Neural progenitor cell (in vitro differentiated cells): ENCODE measurements at places on chromosomes 11 and 22.
A peak's percentile ranks its signal among the peaks of the same experiment; 100 is the strongest.

- H3K4me3 ChIP-seq, result no peak overlapping the region
- H3K36me3 ChIP-seq, result no peaks in the 10 kb centered on the region
- peaks cover 7% of the 10 kb centered on the region for H3K4me1 ChIP-seq
- H3K27me3 ChIP-seq, result no peaks in the 10 kb centered on the region
- H3K27ac ChIP-seq, result no peak overlapping the region
- DNase-seq, result no peak
These were observed 1001.1 kb downstream of the BRD1 start for GRCh38 chr22:48826546-48826945.

- no peak overlapping the region for H3K4me3 ChIP-seq
- H3K27me3 ChIP-seq, result no peaks in the 10 kb centered on the region
- no peaks in the 10 kb centered on the region for H3K36me3 ChIP-seq
These were observed 86.9 kb upstream of the WNT11 start for GRCh38 chr11:76293189-76293631.

DNA sequence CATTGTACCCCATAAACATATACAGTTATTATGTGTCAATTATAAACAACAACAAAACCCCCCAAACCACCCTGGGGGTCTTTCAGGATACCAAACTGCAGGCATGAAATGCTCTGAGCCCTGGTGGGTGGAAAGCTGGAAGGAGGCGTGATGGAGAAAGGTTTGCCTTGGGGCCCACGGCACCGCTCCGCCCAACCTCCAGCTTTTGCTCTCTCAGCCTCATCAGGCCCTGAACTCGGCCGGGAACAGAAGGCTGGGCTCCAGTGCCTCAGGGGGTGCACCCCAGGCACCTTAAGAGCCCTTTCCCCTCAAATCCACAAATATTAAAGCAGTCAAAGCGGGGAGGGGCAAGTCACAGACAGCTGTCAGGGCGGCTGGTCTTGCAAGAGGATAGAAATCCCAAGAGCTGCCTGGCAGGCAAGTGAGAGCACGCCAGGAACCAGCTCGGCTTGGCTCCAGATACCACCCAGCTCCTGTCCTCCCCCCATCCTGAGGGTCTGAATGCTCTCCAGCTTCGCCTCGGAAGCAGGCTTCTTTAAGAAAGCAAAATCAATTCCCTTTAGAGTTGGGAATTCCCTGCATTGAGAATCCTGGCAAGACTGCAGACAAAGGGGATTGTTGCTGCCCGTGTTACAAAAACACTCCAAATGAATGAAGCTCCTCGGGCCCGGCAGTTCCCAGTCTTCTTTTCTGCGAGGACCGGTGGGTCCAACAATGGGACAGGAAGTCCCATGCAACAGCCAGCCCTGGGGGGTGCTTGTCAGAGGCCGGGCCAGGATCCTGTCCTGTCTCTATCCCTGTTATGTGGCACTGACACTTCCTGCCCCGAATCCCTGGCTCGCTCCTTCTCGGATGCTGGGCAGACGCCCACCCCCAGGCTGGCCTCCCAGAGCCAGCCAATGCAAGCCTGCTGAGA, 80.8 kb downstream of the NAT10 start:
- peaks cover 30% of the 10 kb centered on the region for H3K4me1 ChIP-seq
- peak overlapping the region; percentile 11 for H3K4me3 ChIP-seq
- peak; percentile 75 for DNase-seq
- peaks cover 44% of the 10 kb centered on the region for H3K27me3 ChIP-seq

- H3K27me3 ChIP-seq, result no peaks in the 10 kb centered on the region
- no peaks in the 10 kb centered on the region for H3K36me3 ChIP-seq
- H3K4me3 ChIP-seq, result no peak overlapping the region
- peaks cover 18% of the 10 kb centered on the region for H3K4me1 ChIP-seq
- no peak overlapping the region for H3K27ac ChIP-seq
- DNase-seq, result no peak
These were observed 244.2 kb downstream of the ETS1 start for GRCh38 chr11:128343135-128343514.

- H3K36me3 ChIP-seq, result no peaks in the 10 kb centered on the region
- H3K27me3 ChIP-seq, result no peaks in the 10 kb centered on the region
- H3K4me3 ChIP-seq, result no peak overlapping the region
- H3K27ac ChIP-seq, result no peak overlapping the region
- no peaks in the 10 kb centered on the region for H3K4me1 ChIP-seq
These were observed 11.9 kb downstream of the UBE2L3 start for GRCh38 chr22:21579474-21579851.

- no peak overlapping the region for H3K4me3 ChIP-seq
- DNase-seq, result no peak
- H3K27ac ChIP-seq, result no peak overlapping the region
- H3K4me1 ChIP-seq, result peaks cover 3% of the 10 kb centered on the region
- no peaks in the 10 kb centered on the region for H3K27me3 ChIP-seq
These were observed 92.1 kb upstream of the NARS2 start for GRCh38 chr11:78666675-78667160.

- H3K4me3 ChIP-seq, result no peak overlapping the region
- DNase-seq, result no peak
- H3K27me3 ChIP-seq, result no peaks in the 10 kb centered on the region
These were observed 61.6 kb upstream of the PPARA start for GRCh38 chr22:46088541-46089311.

DNA sequence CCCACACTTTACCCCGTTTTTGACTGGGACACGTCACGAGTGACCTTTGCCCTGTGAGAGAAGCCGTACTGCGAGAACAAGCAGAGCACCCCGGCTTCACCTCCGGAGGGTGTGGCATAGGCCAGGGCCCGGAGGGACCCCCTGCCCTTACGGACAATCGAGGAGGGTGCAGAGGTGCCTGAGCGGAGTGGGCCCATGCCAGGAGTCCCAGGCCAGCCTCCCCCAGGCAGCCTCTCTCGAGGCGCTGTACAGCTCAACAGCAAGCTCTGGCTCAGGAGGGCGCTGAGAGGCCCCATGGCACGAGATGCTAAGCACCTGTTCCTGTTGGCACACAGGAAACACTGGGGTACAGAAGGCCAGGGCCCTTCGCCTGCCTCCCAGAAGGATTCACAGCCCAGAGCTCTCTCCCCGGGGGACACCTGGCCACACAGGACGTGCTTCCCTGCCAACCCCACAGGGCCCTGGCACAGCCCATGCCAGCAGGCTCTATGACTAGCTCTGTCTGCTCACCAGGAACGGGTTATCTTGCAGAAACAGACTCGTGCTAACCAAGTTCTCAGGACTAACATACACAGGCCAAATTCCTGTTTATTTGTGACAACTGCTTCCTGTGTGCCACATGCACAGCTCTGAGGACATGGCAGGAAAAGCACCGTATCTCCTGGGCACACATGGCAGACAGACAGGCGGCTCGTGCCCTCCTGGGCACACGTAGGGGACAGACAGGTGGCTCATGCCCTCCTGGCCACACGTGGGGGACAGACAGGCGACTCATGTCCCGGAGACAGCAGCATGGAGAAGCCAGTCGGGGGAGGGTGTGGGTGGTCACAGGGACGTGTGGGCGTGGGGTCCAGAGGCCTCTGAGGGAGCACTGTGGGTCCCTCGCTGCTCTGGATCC, 11.6 kb downstream of the TOLLIP start:
- DNase-seq, result no peak
- H3K4me1 ChIP-seq, result peaks cover 5% of the 10 kb centered on the region
- H3K27ac ChIP-seq, result no peak overlapping the region
- no peaks in the 10 kb centered on the region for H3K27me3 ChIP-seq

GRCh38 chr11:70186420-70186819, 16.7 kb upstream of the FADD start:
- no peaks in the 10 kb centered on the region for H3K4me1 ChIP-seq
- no peak for DNase-seq
- H3K4me3 ChIP-seq, result no peak overlapping the region
- H3K36me3 ChIP-seq, result no peaks in the 10 kb centered on the region

- DNase-seq, result no peak
- no peaks in the 10 kb centered on the region for H3K4me1 ChIP-seq
- H3K4me3 ChIP-seq, result no peak overlapping the region
- no peak overlapping the region for H3K27ac ChIP-seq
These were observed 32.1 kb downstream of the HSD17B12 start for GRCh38 chr11:43712676-43713075.

DNA sequence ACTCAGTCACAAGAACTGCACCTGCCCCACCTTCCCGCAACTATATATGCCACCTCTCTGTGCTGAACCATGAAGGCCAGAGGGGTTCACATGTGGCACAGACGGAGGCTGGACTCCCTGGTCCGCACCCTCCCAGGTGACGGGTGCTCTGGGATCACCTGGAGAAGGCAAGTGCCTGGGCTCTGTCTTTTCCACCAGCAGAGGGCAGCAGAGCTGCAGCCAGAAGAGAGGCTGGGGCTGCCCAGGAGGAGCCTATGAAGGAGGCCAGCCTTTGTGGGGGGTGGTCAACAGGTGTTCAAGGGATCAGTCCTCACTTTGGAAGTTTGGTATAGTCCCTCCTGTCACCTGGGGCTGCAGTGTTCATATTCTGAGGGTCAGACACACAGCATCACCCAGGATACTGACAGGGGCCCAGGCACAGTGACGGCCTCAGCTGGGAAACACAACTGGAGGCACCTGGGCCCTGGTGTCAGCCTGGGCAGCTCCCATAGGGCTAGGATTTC, 39.2 kb upstream of the IGLL5 start:
- peak; percentile 81 for DNase-seq
- H3K36me3 ChIP-seq, result no peaks in the 10 kb centered on the region
- no peaks in the 10 kb centered on the region for H3K4me1 ChIP-seq
- no peak overlapping the region for H3K4me3 ChIP-seq
- peaks cover 97% of the 10 kb centered on the region for H3K27me3 ChIP-seq

DNA sequence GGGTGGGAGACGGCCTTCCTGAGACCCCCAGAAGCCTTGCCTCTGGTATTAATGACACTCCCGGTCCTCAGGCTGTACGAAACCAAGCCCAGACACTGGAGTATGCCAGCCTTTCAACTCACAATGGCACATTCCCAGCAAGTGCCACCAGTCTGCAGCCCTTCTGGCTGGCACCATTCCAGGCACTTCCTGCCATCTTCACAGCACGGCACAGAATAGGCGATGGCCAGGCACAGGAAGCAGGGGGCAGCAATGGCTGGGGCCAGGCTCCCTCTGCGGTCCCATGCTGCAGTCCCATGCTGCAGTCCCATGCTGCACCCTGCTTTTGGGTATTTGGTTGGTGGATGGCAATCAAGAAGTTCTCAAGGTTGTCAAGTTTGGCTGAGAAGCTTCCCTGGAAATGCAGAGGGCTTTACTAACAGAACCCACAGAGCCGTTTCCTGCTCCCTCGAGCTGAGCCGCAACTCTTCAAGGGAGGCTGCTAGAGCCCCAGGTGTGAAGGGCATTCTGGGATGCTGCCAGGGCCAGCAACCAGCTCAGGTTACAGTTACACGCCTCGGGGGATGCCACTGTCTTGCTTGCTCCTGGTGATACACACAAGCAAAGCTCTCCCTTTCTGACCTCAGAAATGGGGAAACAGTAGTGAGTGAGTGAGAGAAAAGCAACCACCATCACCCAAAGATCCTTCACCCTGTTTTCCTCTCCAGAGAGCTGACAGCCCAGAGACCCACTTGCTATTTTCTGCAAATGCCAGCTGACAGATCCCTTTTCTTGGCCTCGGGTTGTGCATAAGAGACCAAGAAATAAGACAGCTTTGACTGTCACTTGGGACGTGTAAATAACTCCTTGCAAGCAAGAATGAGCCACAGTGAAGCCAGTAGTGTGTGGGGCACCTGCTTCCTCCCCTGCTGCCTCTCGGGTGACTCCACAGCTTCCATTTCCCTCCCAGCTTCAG, 23.9 kb downstream of the LRFN4 start:
- no peaks in the 10 kb centered on the region for H3K27me3 ChIP-seq
- no peaks in the 10 kb centered on the region for H3K36me3 ChIP-seq
- DNase-seq, result no peak

GRCh38 chr11:74487875-74488274, 5.6 kb downstream of the LIPT2 start:
- H3K36me3 ChIP-seq, result no peaks in the 10 kb centered on the region
- DNase-seq, result peak; percentile 21
- H3K4me1 ChIP-seq, result peaks cover 6% of the 10 kb centered on the region
- H3K27ac ChIP-seq, result no peak overlapping the region

GRCh38 chr11:59551659-59552521, 40.6 kb downstream of the OR4D9 start:
- no peak overlapping the region for H3K27ac ChIP-seq
- DNase-seq, result peak; percentile 74
- peaks cover 22% of the 10 kb centered on the region for H3K4me1 ChIP-seq
- no peaks in the 10 kb centered on the region for H3K36me3 ChIP-seq

- DNase-seq, result no peak
- H3K4me3 ChIP-seq, result no peak overlapping the region
- H3K27me3 ChIP-seq, result no peaks in the 10 kb centered on the region
- H3K4me1 ChIP-seq, result peaks cover 27% of the 10 kb centered on the region
- H3K36me3 ChIP-seq, result no peaks in the 10 kb centered on the region
These were observed 29.9 kb downstream of the LRFN4 start for GRCh38 chr11:66886671-66887221.

DNA sequence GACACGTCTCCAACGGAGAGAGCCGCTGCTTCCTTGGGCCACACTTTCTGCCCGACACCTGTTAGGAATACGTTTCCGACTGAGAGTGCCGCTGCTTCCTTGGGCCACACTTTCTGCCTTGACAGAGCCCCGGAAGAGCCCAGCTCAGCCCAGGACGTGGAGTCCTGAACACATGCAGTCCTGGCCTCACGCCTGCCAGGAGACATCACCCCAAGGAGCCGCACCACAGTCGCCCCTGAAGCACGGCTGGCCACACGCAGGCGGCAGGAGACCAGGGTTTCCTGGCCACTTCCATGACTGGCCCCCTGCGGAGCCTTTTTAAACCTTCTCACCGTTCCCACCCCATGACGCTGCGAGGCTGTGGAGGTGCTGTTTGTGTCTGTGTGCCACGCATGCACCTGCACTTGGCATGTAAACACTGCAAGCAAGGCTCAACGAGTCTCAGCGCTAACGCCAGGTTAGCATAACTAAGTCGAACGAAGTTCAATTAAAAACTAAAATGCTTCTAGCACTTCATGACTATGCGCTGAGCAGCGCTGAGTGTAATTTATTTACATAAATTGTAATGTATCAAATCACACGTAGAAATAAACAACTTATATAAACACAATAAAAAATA, 8.8 kb downstream of the TOLLIP start:
- no peak overlapping the region for H3K27ac ChIP-seq
- peaks cover 9% of the 10 kb centered on the region for H3K4me1 ChIP-seq
- no peak overlapping the region for H3K4me3 ChIP-seq
- H3K27me3 ChIP-seq, result no peaks in the 10 kb centered on the region
- no peaks in the 10 kb centered on the region for H3K36me3 ChIP-seq
- no peak for DNase-seq

DNA sequence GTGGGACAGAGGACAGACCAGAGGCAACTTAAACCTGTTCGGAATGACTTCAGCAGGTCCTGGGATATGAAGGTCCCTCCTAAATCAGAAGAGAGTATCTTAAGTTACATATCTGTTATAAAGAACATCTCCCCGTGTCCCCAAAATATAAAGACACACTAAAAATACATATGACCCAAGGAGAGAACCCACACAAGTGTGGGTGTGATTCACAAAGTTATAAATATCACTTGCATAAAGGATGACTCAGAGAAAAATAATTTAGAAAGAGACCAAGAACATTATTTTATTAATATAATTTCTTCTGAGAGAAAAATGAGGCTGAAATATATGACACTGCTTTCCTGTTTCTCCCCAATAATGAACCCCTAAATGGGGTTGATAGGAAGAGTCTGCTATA, 14.2 kb downstream of the OR5B21 start:
- H3K36me3 ChIP-seq, result no peaks in the 10 kb centered on the region
- no peaks in the 10 kb centered on the region for H3K4me1 ChIP-seq
- no peak overlapping the region for H3K4me3 ChIP-seq
